ENCODE measurements at places on chromosomes 2 and 18.

GRCh38 chr2:57218206-57218605 is 828.4 kb upstream of the VRK2 start:
- DNase-seq = no peak

DNA sequence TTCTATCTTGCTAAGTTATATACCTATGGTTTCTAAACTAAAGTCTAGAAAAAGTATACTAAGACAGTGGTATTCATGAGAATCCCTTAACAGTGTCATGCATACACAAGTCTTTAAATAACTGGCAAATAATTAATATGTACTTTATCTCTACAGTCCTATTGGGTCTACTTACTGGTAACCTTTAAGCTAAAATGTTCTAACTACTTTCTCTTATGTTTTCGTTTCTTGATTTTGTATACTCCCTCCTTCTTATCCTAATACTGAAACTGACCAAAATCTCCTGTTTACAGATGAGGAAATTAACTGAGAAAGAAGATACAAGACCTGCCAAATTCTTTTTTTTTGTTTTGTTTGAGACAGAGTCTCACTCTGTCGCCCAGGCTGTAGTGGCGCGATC is 74.6 kb downstream of the CCDC88A start:
- DNase-seq = no peak

DNA sequence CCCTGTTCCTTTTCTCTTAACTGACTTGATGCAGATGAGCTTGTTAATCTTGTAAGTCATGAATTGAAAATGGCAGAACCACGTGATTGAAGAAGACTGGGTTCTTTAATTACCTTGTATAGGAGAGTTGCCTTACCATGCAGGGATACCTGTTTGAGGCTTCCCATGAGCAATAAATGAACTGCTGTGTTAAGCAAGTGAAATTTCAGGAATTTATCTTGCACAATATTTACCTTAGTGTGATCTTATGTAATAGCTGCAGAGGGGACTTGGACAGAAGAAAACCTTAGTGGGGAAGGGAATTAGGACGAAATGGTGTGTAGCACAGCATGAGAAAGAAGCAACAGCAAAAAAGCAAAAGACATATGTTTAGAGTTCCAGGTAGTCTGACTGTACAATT is 384.0 kb upstream of the TMEFF2 start:
- no peak for DNase-seq

DNA sequence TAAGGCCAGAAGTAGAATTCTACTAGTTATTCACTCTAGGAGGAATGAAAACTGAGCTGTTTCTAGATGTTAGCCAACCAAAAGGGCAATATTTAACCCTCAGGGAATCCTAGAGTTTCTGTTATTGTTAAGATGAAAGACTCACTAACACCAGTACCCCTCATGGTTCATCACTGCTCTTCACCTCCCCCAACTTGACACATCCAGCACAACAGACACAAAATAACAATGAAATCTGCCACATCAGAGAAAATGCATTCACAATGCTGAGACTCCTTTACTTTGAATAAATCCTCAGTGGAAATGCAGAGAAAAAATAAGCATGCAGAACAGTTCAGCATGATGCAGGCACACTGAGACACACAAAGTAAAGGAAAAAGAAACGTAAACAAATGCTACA is 111.3 kb downstream of the RIF1 start:
- no peak for DNase-seq

DNA sequence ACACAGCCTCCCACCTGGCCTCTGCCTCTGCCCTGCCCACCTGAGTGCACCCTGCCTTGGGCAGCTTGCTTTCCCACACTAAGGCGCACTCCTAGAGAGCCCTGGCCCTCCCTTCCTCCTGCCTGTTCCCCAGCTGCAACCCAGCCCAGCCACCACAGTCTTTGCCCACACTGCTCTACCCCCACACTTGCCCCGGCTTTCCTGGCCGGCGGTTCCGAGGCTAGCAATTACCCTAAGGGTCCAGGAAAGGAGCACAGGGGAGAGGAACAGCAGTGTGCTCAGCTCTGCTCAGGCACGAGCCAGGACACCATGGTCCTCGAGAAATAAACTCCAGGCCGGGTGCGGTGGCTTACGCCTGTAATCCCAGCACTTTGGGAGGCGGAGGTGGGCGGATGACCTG is 237.8 kb upstream of the RAB6C start:
- DNase-seq = no peak

DNA sequence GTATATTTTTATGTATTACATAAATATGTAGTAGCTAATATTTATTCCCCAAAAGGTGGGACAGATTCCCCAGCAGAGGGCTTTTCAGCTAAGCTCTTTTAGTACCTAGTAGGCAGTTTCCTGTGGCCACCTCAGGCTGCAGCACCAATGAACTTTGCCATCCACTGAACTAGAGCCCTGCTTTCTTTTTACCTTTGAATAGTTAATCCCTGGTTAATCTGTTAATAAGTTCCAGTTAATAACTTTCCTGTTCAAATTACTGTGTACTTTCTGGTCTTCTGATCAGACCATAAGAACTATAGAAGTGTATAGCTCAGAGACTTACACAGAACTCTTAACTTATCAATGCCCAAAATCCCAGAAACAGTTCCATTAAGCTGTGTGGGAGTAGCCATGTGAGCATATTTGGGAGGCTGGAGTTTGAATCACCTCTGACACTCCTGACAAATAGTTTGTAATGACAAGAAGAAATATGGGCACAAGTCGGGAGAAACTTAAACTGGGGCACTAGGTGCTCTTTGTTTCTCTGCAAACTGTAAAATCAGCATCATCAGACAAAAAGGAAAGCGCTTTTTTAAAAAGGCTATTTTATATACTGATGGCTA is 40.0 kb downstream of the ASXL2 start:
- no peak for DNase-seq

DNA sequence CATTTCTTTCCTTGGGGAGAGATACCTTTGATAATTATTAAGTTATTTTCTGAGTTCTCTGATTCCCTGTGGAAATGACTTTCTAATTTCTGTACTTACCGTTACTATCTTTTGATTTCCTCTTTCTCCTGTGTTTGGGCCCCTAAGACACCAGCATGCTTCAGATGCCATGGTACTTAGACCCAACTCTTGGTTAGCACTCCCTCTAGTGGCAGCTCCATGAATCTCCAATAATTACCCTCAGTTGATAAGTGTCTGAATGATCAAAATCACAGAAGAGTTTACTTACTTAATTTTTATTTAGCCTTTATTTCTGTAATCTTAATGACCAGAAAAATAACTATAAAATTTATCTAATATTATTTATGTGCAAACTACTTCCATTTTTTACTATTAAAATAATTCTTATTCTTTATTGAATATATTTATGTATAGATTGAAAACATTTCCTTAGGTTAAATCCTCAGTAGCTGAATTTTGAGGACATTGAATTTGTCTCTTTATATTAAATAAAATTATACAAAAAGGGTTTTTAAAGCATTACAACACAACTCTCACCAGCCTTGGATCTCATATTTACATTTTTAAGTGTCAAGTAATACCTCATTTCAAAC is 300.4 kb downstream of the KCNS3 start:
- no peak for DNase-seq

GRCh38 chr18:26419746-26420145 is 128.6 kb downstream of the KCTD1 start:
- DNase-seq = no peak

GRCh38 chr2:30470426-30470825 is 23.4 kb downstream of the LCLAT1 start:
- DNase-seq = no peak

GRCh38 chr18:76524900-76525698 is 30.1 kb upstream of the ZNF516 start:
- DNase-seq = no peak

DNA sequence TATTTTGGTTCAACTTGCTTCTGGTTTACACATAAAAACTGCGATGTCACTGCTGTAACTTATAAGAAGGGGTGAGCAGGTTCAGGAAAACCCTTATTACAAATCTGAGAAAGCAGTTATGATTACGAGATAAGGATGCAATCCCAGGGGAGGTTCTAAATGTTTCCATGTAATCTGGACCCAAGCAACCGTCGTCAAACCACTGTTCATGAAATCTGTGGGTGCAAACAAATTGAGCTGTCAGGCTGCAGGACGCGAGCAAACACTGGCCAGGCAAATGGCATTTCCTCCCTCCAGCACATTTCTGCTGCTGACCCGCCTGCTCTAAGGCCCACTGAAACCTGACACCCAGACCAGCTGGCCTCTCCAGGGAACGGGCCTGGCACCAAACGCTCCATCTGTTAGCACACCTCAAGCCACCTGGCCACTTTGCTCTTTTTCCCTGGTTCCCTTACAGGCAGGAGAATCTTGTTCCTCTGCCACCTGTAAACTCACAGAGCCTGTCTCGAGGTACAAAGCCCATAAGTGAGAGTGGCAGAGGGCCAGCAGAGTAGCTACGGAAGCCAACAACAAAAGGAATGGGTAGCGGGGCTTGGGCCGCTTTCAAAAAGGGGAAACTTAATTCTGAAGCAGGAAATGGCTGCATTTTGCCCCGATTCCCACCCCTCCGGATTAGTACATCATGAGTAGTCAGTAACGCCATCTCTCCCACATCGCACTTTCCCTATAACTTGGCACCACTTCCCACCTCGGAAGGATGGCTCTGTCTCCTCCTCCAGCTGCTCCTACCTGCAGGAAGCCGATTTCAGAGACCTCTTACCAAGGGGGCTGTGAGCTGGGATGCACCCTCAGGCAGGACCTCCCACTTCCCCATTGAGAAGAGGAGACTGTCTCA is 26.5 kb downstream of the CRACDL start:
- DNase-seq = no peak

DNA sequence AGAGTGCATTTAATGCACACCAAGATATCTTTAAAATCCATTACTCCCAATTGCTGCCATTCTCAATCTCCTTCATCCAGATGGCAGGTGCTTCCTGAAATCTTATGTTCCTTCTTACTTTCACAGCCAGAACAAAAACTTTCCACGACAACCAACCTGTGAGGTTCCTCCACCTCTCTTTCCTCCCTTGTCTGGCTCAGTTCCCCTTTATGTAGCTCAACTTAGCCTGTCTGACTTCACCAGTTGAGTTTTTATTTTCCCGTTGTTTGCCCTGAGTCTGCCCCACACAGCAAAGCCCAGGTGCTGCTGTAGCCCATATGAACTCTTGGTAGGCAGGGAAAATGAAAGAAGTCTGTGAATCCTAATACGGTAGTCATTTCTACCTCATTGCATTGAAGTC is 112.5 kb downstream of the MREG start:
- DNase-seq = no peak

- no peak for DNase-seq
These were observed 124.2 kb upstream of the CELF4 start for GRCh38 chr18:37689841-37690240.

- no peak for DNase-seq
These were observed 196.6 kb upstream of the SLC35G4 start for GRCh38 chr18:11412811-11413210.

DNA sequence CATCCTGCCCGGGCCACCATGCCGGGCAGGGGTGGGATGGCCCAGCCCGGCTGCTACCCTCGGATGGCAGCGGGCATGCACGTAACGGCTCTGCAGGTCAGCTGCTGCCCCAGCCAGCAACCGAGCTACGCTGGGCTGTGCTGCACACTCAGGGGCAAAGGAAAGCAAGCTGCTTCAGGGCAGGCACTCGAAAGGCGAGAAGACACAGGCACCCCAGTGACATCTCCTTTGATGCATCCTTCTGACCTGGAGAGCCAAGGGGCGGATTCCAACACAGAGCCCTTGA is 8.8 kb downstream of the HDAC4 start:
- DNase-seq = no peak

GRCh38 chr2:165743442-165743841 is 50.6 kb downstream of the GALNT3 start:
- DNase-seq = no peak

- DNase-seq = no peak
These were observed 53.7 kb downstream of the RIT2 start for GRCh38 chr18:43061816-43062215.

DNA sequence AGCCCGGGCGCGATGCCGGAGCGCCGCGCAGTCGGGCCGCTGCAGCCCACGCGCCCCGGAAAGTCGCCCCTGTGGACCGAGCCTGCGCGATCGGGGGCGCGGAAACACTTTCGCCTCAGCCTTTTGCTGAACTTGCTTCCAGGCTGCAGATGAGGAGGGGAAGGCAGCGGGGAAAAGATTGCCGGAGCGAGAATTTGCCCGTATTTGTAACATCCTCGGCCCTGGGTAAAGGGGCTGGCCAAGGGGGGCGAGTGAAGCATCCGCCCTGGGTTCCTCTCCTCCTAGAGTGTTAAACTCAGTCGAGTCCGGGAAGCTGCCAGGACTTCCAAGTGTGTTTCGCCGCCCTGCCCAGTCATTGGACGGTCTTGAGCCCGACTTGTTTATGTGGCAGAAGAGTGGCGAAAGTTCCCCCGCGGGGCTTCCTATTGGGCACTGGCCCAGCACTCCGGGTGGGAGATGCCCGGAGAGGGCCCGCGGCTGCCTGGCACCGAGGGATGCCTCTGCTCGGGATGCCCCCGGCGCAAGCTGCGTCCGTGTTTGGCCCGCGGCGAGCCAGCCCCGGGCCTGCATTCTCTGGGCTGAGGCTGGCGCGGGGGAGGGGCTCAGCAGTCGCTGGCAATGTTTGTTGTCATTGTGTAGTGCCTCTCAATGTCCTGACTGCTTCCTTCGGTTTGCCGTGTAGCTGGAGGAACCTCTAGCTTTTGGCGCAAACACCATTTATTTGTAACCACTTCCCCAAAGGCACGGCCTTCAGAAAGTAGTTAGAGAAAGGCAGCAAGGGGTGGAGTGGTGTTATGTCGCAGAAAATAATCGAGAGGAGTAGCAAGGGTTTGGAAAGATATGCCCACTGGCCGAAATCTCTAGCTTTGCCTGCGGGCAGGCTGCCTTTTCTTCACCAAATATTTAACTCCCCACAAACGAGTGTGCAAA is 1.1 kb downstream of the CYBRD1 start:
- no peak for DNase-seq

- DNase-seq = no peak
These were observed 230.4 kb upstream of the AGAP1 start for GRCh38 chr2:235263205-235264120.

GRCh38 chr2:37973615-37974353 is 48.7 kb downstream of the RMDN2 start:
- DNase-seq = no peak

DNA sequence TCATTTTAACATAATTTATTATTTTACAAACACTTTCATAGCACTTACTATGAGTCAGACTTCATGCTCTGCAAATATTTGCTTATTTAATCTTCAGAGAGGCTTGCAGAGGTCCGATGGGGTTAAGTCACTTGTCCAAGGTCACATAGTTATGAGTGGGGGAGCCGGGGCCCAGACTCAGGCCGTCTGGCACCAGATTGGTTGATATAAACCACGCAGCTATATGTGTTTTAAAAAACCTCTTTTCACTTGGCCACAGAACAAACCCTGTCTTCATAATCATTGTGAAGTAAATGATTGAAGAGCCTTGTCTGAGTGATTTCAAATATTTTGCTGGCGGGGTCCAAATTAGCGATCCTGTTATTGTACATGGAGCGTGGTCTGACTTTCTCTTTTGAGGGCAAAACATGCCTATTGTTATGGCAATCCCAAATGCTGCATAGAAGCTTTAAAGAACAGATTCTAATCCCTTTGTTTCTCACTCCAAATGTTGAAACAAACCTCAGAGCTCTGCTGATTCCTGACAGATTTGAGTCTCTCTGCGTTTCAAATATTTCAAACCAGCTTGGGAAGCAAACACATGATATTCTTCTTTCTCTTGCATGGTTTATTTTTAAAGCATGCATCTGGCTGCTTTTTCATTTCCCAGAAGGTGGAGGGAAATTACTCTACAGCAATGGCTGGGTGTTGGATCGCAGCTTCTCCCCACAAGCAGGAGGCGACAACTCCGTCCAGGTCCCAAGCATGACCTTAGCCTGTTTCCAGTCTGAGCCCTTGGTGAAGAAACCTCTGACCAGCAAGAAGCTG is 142.4 kb downstream of the DDX1 start:
- no peak for DNase-seq

GRCh38 chr2:27685577-27685976 is 21.9 kb downstream of the SLC4A1AP start:
- no peak for DNase-seq

Data from activated T-cell treated with anti-CD3 and anti-CD28 coated beads for 4 hours (primary cell).